ENCODE measurements at places on chromosomes 5 and 9.

DNA sequence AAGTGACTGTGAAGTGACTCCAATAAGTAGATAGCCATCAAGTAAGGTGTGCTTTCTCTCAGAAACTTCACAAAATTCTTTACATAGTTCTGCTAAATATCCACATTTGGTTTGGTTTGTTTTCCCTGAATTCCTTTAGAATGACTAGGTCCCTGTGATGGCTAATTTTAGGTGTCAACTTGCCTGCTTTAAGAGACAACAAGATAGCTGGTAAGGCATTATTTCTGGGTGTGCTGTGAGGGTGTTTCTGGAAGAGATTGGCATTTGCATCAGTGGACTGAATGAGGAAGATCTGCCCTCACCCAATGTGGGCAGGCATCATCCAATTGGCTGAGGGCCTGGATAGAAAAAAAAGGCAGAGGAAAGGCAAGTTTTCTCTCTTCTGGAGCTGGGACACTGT, 8.3 kb upstream of the PTBP3 start:
- no peak for DNase-seq

DNA sequence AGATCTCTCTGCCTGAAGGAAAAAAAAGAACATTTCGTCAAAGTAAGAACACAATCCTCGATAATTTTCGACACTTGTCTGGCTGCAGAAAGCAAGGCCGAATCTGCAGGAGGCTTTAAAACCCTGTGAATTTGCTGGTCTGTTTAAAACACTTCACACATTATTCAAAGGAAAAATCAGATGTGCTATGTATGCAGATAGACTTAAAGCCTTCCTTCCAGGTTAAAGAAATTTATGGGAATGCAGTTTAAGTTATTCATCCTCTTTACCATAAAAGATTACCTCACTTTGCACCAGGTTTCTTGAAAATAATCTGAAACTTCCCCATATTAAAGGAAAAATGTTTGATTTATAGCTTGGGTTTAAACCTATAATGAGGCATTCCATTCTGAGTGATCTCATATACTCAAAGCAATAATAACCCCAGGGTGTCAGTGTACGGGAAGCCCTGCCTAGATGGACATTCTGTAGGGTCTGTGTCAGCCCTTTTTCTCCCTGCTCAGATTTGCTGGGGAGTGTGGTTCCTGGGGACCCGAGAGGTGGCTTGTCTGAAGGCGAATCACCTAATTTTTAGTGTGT, 323.5 kb upstream of the SLC24A2 start:
- DNase-seq: no peak

GRCh38 chr5:17233488-17233887, 16.1 kb downstream of the BASP1 start:
- no peak for DNase-seq

DNA sequence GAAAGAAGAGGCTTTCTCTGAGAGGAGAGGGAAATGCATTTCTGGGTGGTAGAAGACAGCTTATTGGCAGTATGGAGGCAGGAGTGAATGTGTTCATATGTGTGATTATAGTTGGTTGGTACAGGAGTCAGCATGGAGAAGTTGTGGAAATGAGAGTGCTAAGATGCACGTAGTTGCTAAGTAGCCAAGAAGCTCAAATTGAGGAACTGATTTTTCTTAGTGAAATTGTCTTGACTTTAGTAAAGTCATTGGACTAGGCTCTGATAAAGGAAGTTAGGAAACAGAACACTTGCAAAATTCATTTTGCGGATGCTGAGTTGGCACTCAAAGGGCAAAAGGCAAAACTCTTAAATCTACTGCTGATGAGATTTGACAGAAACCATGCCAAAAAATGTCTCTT, 158.9 kb upstream of the VCAN start:
- no peak for DNase-seq

DNA sequence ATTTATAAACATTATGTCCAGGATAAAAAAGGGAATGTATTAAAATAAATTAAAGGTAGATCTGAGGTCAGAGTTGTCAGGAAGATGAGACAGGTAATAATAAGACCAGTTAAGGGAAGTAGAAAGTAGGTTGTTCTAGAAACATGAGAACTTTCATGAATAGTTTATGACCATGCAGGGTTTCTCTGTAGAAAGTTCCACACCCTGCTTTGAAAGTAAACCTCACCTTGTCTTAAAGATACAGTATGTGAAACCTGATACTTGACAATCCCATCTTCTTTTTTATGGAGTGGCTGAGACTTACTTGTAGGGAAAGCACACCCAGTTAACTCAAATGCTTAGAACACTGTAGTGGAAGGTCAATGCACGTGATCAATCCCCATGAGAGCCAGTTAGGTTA, 260.6 kb upstream of the ZNF462 start:
- no peak for DNase-seq

GRCh38 chr5:94661086-94661485, 42.6 kb downstream of the SLF1 start:
- no peak for DNase-seq

DNA sequence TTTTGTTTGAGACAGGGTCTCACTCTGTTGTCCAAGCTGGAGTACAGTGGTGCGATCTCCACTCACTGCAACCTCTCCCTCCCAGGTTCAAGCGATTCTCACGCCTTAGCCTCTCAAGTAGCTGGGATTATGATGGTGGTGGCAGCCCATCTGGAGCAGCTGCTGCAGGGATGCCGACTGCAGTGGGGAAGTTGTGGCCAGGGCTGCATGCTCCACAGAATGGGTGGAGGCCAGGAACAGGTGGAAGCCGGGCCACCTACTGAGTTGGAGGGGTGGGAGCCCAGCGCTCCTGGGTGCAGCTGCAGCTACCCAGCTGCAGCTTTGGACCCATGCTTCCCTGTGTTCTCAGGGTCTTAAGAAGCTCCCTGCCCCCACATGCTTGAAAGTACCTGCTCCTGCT, 99.7 kb downstream of the SCAI start:
- no peak for DNase-seq

GRCh38 chr9:78958892-78959291, 612.9 kb upstream of the TLE4 start:
- no peak for DNase-seq

DNA sequence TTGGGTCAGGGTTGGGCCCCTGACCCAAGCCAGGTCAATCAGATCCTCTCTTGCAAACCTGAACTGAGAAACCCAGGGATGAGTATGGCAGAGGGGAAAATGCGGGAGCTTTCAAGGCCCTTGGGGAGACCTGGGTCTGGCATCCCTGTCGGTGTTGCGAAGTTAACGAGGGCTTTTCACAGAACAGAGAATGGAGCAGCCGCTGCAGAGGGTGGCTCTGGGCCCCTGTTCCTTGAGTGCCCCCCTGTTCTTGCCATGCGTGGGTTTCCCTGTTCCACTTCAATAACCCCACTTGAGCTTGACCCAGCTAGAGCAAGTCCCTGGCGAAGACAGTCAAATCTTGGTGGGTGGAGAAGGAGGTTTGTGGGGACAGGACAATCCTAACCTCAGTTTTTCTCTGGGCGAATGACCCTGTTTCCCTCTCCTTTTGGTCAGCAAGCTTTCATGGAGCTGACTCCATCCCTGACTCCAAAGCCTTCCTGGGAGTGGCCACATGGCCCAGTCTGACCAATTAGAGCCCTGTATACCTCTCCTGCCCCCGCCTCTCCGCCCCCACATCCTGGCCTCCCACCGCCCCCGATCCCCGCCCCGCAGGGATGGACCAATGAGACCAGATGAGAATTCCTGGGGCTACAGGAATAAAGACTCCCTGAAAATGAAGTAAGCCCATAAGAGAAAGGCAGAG, 2.9 kb upstream of the VDAC1 start:
- no peak for DNase-seq

GRCh38 chr5:112691758-112692157, 45.9 kb upstream of the APC start:
- DNase-seq: no peak

GRCh38 chr5:1538741-1539392, 15.1 kb upstream of the LPCAT1 start:
- DNase-seq: no peak

- DNase-seq: no peak
Observed at GRCh38 chr9:131702911-131703310, 37.0 kb downstream of the RAPGEF1 start.

GRCh38 chr9:121859646-121860045, 208.2 kb downstream of the DAB2IP start:
- no peak for DNase-seq

- DNase-seq: no peak
Observed at GRCh38 chr5:180139731-180140055, 68.1 kb upstream of the RNF130 start.

DNA sequence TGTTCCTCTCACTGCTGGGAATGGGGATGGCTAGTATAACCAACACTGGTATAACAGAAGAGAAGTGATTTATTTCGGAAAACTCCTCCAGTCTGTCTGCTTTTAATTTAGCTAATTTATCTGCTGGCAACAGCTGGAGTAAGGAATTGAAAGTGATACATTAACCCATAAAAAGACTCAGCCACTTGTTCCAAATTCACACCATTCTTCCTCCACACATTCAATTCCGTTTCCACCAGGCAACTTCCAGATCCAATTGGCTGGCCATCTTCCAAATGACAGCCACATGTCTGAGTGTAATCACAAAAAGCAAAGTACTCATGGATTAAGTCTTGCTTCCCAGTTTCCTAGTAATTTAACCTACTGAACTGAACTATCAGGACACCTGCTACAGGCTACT, 77.1 kb upstream of the RETREG1 start:
- no peak for DNase-seq

- no peak for DNase-seq
Observed at GRCh38 chr9:76023715-76024195, 133.3 kb downstream of the PCSK5 start.

Data from nucleus accumbens (tissue), 56 donors.